IPS DF 6.9 (cell line): ENCODE measurements at places on chromosomes 2 and 18.

GRCh38 chr2:74756356-74756890 lies 77.5 kb upstream of the HK2 start:
- no peak for DNase-seq

DNA sequence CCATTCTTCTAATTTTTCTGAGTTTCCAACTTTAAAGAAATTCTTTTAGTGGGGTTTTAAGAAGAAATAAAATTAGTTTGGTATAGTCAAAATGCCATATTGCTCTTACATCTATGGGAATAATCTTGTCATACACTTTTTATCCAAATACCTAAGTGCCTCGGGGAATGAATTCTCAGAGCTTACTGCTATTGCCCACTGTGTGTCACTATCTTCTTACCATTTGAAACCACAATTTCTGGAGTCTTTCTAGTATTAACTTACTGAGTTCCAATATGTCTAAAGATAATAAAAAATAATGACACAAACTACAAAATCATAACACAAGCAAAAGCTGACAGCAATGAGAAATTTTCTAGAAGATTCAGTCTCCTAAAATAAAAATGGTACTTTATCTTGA lies 23.7 kb upstream of the DNAH6 start:
- no peak for DNase-seq

- DNase-seq, result no peak
Observed at GRCh38 chr2:62362561-62362960, 143.4 kb downstream of the TMEM17 start.

DNA sequence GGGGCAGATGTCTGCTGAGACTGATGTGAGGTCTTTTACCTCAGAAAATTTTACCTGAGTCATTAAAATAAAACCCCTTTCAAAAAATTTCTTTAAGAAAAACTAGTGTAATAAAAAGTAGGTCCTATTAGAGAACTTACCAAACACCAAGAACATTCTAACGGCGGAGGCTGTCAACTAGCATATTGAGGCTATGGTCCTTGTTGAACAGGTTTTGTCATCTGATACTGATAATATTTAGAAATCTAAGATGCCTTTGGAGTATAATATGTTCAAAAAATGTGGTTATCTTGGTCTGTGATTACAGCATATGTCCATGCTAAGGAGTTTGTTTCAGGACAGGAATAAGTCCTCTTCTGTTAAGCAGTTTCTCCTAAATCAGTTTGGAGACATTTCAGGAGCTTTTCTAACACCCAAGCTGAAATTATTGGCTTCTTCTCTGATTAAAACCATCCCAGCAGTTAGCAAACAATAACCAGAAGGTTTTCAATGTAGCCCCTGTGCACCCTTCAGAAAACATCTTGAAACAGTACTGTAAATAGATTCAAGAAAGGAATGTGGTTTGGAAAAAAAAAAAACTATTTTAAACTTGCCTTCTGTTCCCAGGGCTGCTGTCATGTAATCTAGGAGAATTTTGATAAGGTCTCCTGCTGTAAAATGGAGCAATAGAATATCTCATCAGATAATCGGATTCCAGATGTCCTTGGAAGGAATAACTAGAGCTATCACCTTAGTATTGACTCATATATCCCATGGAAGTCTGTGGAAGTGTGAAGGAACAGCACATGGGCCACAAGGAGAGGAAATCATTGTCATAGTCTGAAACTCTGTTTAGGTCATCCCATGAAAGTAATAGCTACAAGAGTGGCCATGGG lies 58.7 kb upstream of the B3GNT2 start:
- no peak for DNase-seq

GRCh38 chr2:168194784-168195522 lies 52.4 kb downstream of the STK39 start:
- no peak for DNase-seq

DNA sequence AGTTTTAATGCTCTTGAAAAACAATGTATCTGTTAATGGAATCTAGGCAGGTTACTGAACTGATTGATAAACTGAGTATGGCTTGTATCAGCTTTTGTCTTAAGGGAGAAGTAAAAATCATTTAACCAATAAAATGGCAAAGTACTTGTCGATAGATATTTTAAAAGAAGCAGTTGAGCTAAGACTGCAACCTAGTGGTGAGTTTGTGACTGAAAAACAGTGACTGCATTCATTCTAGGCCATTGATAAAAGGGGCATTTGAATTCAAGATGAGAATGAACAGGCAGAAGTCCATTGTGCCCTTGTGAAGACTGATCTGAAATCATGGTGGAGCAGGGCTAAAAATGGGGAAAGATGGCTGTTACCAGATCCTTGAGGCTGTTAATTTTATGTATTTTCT lies 59.4 kb upstream of the MSTN start:
- peak; percentile 9 for DNase-seq

DNA sequence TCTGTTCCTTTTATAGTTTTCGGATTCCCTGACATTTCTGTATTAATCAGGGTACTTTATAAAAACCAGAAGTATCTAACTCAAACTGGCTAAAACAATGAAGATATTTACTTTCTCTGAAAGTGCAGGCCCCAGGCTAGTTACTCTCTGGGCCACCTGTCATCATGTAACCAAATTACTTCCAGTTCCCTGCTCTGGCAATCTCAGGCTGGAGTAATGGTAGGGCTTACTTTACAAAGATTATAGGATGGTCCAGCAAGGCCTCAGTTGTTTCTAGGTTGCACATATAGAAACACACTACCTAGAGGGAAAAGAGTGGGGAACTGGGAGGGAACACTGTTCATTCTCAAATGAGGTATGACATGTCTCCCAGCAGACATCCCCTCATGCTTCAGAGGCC lies 74.8 kb downstream of the CHST9 start:
- DNase-seq, result no peak

- no peak for DNase-seq
Observed at GRCh38 chr2:29106980-29107388, 8.2 kb upstream of the CLIP4 start.

DNA sequence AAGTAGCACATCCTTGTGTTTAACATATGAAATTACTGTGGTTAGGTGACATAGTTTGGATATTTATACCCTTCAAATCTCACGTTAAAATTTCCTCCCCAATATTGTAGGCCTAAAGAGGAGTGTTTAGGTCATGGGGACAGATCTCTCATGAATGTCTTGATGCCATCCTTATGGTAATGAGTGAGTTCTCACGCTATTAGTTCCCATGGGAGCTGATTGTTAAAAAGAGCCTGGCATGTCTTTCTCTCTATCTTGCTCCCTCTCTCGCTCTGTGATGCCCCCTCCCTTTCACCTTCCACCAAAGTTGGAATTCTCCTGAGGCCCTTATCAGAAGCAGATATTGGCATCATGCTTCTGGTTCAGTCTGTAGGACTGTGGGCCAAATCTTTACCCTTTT lies 660.1 kb downstream of the ADCYAP1 start:
- no peak for DNase-seq

DNA sequence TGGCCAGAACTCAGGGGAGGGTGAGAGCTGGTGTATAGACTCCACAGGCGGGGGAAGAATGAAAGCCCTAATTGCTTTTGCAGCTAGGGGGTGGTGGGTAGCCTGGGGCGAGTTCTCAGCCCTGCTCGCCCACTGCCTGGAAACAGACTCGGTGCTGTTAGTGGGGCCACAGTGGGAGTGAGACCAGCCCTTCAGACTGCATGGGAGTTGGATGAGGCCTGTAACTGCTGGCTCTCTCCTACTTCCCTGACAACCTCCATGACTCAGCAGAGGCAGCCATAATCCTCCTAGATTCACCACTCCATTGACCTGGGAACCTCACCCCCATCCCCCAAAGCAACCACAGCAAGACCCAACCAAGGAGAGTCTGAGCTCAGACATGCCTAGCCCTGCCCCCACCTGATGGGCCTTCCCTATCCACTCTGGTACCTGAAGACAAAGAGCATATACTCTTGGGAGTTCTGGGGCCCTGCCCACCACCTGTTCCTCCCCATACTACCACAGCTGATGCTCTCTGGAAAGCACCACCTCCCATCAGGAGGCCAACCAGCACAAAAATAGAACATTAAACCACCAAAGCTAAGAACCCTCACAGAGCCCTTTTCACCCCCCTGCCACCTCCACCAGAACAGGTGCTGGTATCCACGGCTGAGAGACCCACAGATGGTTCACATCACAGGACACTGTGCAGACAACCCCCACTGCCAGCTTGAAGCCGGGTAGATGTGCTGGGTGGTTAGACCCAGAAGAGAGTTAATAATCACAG lies 226.3 kb downstream of the EIPR1 start:
- no peak for DNase-seq

DNA sequence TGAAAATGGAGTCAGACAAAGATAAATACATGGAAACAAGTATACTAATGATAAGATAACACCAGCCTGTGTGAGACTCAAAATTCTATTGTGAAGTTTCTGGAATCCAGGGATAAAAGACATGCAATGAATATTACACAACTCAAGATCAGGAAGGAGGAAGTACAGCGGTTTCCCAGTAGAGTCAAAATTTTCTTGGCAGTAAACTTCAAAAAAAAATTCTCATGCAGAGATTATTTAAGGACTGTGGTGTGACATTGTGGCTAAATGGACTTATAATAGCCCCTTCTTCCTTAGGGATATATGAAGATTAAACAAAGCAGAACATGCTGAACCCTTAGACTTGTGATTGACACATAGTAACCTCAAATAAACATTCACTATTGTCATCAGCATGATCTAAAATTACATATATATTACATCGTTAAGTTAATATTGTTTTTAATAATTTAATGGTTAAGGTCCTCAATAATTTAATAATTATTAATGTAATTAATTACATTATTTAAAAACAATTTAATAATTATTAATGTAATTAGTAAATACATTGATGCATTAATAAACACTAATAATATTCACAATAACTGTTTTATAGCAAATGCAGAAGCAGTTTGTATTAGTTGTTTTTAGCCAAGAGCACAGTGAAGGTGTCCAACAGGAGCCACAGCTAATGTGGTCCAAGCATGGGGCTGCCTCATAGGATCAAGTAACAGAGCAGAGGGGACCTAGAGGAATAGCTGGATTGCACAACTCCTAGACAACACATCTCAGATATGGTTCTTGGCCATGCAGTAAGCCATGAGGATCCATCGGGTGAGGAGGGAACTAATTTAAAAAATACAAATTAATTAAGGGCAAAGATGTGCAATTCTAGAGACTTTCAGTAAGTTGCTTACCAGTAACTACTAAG lies 77.3 kb downstream of the POLE4 start:
- no peak for DNase-seq

DNA sequence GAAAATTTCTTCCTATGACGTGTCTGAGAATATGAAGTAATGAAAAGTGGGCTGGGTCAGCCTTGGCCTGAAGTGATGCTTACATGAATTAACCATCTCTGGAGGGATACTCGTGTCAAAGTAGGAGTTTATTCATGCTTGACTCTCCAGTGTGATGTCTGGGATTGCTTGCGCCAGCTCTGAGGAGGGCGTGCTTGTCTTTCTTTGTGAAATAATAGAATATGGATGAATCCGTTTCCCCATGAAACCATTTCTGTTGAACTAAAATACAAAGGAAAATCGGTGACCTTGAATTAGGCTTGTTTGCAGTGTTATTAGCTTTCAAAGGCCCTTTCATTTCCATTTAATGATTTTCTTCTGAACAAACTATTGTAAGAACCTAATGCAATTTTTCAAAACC lies 77.9 kb downstream of the EML6 start:
- no peak for DNase-seq

GRCh38 chr2:135245071-135245470 lies 193.0 kb downstream of the RAB3GAP1 start:
- DNase-seq, result no peak

DNA sequence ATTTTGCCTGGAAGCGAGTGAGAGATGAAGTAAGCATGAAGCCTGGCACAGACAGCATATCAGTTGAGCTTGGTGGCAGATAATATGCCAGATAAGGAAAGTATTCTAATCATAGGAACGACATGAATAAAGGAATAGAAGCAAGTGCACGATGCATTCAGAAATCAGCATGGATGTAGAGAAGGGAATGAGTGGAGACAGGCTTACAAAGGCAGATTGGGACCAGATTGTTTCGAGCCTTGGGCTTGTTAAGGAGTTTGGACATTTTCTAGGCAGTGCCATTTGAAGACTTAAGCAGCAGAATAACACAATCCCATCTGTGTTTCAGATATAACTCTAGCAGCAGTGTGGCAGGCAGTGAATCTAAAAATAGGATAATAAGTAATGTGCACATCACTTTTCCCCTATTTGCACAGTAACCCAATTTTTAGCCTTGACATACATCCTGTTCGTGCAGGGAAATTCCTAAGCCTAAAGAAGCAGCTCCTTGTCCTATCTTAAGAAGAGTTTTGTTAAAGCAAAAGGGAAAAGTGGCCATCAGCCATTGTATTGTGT lies 450.2 kb downstream of the PLCL1 start:
- no peak for DNase-seq

GRCh38 chr2:28394997-28395333 lies 2.3 kb downstream of the FOSL2 start:
- no peak for DNase-seq
